ENCODE measurements at places on chromosomes 5 and 9.
A peak's percentile ranks its signal among the peaks of the same experiment; 100 is the strongest.

- DNase-seq: peak; percentile 61
Observed at GRCh38 chr5:151255621-151256286, 2.8 kb downstream of the GM2A start.

- no peak for DNase-seq
Observed at GRCh38 chr9:113885183-113886025, 9.3 kb downstream of the ZNF618 start.

GRCh38 chr9:136947028-136947891 is 2.2 kb downstream of the C8G start:
- DNase-seq: no peak

GRCh38 chr9:3675946-3676345 is 150.1 kb upstream of the RFX3 start:
- no peak for DNase-seq

GRCh38 chr5:156450778-156451177 is 123.8 kb downstream of the SGCD start:
- no peak for DNase-seq

- no peak for DNase-seq
Observed at GRCh38 chr5:150113047-150113744, 26.8 kb upstream of the CSF1R start.

DNA sequence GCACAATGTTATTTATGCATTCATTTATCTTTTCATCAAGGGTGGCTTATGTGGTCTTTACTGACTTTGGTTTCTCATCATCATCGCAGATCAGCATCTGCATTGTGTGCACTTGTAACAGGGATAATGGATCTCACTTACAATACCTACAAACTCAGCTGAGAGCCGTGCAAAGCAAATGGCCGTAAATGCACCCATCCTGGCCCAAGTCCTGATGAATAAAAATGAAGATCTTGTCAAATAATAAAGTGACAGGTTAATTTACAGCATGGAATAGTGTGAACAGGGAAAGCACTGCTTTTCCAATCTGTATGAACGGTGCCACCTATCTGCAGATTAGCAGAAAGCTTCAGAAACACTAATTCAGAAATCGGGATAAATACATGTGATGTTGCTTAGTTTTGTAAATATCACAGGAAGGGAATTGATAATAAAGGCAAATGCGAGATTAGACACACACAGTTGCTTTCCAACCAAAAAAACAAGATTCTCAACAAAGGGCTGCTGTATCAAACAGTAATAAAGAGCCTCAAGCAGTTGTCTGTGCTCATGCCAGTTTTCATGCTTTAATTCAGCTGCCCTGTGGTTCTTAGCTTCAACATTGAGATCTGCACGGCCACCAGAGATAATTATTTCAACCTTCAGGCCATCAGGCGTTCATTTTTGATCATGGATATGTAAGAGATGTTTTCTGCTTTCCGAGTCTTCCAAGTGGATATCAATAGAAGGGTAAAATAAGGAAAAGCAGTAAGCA is 153.4 kb upstream of the POU5F2 start:
- no peak for DNase-seq

- no peak for DNase-seq
Observed at GRCh38 chr5:127447827-127448226, 69.6 kb upstream of the PRRC1 start.

DNA sequence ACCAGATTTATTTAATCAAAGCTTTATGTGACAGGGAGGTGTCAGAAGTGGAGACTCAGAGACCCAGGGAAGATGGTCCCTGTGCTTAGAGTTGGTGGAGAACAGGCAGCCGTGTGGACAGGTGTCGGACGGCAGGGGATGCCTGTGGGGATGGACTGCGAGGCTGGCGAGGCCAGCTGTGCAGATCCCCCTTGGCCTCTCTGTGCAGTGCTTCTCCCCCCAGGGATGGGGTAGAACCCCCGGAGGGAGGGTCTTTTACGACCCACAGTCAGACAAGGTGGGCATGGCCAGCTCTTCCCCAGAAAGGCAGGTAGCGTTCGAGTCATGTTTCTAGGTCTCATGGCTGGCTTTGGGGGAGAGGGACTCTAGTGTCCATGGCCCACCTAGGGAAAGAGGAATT is 4.7 kb upstream of the SLC2A6 start:
- no peak for DNase-seq

GRCh38 chr9:108919517-108919916 is 14.4 kb downstream of the ELP1 start:
- no peak for DNase-seq

- DNase-seq: no peak
Observed at GRCh38 chr9:99905833-99906402, 536 bp upstream of the STX17 start.

- peak; percentile 92 for DNase-seq
Observed at GRCh38 chr9:136339173-136339957, 12.0 kb downstream of the GPSM1 start.

GRCh38 chr5:120794121-120794520 is 330.0 kb downstream of the PRR16 start:
- DNase-seq: no peak

DNA sequence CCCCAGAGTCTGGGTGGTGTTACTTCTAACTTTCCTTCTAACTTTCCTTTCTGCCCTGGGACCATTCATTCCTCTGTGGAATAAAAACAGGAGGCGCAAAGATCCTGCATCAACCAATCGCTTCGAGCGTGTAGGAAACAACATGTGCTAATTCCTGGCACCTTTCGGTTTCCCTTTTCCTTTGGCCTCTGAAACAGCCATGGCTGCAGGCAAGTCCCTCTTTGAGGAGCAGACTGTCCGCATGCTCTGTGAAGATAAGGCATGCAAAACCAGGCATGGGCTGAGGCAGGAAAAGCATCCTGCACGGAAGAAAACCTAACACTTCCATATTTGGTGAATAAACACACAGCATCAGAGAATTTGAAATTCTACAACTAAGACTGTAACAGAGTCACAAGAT is 128.3 kb downstream of the HSD17B3 start:
- no peak for DNase-seq

GRCh38 chr9:108323615-108324014 is 532.2 kb downstream of the ACTL7B start:
- DNase-seq: no peak

GRCh38 chr5:164336906-164337305 is 831.5 kb downstream of the MAT2B start:
- DNase-seq: no peak

DNA sequence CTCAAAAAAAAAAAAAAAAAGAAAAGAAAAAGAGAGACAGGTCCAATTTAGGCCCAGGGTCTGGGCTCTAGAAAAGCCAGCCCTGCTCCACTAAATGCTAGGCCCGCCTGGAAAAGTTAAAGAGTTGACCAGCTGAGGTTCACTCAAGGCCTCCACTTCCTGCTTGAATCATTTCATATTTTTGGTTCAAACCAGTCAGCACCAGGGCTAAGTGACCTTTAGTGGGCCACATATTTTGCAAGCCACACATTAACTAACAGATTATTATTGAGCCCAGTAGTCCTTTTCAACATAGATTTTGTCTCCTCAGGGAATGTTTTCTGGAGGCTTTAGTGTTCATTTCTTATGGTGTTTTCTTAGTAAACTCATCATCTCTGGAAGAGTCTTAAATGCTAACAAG is 156.6 kb downstream of the TLR4 start:
- DNase-seq: no peak

GRCh38 chr9:28136113-28136512 is 562.8 kb upstream of the C9orf72 start:
- no peak for DNase-seq

- no peak for DNase-seq
Observed at GRCh38 chr5:66877843-66878242, 281.6 kb downstream of the MAST4 start.

GRCh38 chr5:107319901-107320300 is 350.8 kb downstream of the EFNA5 start:
- no peak for DNase-seq

GRCh38 chr9:114914139-114914538 is 16.3 kb downstream of the TNFSF8 start:
- no peak for DNase-seq

- DNase-seq: no peak
Observed at GRCh38 chr5:179462040-179462439, 88.3 kb upstream of the RUFY1 start.

DNA sequence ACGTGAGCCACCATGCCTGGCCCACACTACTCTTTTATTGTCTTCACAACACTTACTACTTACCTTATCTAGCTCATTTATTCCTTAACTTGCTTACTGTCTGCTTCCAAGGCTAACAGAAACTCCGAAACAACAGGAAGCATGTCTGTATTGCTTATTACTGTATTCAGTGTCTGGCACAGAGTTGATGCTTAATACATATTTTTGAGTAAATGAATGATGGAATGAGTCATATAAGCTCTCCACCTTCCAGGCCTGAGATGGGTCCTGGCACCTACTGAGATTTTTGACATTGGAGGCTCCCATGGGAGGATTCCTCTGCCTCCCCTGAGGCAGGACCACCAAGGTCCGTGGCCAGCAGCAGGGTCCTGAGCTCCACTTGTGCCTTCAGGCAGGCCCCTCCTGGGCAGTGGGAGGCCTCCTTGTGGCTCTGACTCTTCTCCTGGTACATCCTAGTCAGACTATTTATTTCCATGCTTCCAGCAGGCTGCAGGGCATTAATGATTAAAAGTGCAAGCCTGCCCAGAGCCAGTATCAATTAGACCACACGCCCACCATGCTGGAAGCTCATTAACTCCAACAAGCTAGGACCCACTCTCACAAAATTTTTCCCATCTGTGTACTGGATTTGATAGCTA is 76.5 kb upstream of the CTNNA1 start:
- DNase-seq: no peak

- DNase-seq: no peak
Observed at GRCh38 chr5:98330871-98331270, 442.6 kb upstream of the RGMB start.

- no peak for DNase-seq
Observed at GRCh38 chr5:176606032-176606431, 3.9 kb downstream of the GPRIN1 start.

DNA sequence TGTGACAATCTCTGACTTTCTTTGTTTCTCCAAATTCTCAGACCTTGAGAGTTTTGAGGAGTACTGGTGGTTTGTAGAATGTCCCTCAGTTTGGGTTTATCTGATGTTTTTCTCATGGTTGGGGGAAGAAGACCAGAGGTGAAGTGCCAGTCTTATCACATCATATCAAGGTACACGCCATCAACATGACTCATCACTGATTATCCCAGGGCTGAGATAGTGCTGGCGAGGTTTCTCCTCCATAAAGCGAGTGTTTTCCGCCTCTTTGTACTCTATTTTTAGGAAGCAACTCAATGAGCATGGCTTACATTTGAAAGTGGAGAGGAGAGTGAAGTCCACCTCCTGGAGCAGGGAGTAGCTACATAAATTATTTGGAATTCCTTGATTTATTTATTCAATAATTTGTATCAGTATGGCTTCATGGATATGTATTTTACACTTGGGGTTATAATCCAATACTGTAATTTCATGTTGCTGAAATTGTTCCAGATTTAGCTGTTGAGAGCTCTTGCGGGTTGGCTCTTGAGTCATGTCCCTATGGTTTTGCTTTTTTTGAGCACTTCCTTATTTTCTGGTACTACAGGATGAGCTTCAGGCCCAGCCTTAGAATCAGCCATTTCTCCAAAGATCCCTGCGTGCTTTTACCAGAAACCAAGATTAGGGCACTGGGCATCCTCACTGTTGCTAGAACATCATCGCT is 23.9 kb downstream of the DCANP1 start:
- no peak for DNase-seq

GRCh38 chr5:10624206-10624605 is 60.3 kb downstream of the ANKRD33B start:
- DNase-seq: no peak

DNA sequence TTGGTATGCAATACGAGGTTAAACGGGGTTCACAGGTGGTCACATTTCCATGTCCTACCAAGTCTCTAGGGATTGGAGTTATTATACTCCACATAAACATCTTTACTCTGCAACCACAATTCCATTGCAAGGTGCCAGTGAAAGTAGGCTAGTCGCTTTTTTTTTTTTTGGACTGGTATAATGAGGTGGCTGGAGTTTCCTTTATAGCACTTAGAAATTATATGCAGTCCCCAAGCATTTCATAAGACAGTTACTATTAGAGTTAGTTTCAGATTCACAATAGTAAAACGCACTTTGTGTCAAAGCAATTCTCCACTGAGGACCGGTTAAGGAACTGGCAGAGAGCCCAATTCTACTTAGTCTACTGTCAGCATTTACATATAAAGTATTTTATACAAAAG is 1.4 kb downstream of the MEF2C start:
- no peak for DNase-seq

GRCh38 chr9:133715295-133715865 is 22.8 kb downstream of the SARDH start:
- no peak for DNase-seq

- DNase-seq: no peak
Observed at GRCh38 chr5:84535281-84535680, 150.6 kb upstream of the EDIL3 start.

DNA sequence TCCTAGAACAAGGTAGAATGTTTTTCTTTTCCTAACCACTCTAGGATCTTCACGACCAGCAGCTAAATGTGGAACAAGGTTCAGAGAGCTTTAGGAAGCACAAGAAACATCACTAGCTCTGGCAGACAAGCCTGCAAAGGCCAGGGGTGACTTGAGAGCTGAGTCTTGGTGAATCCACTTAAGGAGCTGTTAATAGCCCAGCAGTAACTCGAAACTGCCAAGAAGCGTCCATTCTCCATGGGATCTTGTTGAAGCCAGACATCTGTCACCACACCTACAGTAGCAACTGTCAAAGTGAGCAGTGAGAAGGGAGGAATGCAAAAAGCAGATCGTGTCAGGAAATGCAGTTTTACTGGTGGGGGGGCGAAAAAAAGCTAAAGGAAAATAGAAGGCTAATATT is 87.2 kb downstream of the ATPSCKMT start:
- no peak for DNase-seq

DNA sequence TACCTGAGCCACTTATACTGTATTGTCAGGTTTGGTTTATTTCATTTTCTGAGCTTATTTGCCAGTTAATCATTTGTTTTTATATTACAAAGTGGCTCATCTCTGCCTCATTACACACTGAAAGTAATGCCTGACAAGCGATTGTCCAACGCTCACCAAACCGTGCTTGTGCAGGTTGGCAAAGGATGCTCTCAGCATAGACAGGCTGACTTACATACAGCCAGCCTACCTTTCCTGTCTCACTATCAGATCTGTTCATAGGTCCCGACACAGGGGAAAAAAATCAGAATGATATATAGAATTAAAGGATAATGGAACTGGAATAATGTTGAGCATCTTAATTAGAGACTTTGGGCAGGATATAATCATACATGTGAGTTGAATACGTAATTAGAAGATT is 739.7 kb upstream of the RIOK2 start:
- no peak for DNase-seq

GRCh38 chr5:7869474-7870136 is 657 bp downstream of the MTRR start:
- DNase-seq: no peak

- DNase-seq: no peak
Observed at GRCh38 chr9:89919171-89919681, 314.4 kb downstream of the GADD45G start.

- DNase-seq: peak; percentile 36
Observed at GRCh38 chr5:172772112-172772906, 1.3 kb upstream of the DUSP1 start.

DNA sequence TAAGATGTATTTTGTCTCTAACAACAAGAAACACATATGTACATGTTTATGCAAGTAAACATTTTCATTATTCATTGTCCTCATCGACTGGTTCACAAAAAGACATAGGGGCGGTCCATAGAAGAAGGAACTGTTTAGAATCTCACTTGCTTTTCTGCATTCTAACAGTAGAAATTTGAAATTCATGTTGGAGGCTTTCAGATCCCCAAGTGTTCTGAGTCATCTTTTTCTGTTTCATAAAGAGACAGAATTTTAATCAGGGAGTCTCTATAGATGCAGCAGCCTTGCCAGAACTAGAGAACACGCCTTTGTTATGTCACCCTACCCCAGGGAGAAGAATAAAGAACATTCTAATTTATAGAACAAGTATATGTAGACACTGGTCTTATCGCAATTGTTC is 324.3 kb downstream of the GABRG2 start:
- no peak for DNase-seq
